ENCODE measurements at places on chromosomes 7 and 10.

DNA sequence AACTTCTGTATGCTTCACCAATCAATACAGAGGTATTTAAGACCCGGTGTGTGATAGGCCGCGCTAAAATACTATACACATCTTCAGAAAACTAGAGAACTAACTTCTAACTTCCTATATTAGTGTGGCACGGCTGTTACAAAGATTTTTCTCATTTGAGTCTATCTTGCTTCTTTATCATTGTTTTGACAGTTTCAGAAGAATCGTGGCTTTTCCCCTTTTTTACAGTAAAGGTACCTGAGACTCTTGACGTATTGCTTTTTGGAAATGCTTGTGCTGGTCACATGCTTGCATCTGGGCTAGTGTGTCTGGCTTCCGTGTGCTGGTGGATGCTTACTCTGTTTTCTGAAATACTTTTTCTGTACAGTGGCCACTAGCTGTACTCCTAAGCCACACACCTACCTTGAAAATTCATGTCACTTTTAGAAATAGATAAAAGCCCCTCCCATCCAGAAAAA is 12.7 kb downstream of the IKZF1 start:
- no peak for DNase-seq

- DNase-seq, result no peak
Measured at GRCh38 chr7:80882213-80882801, 36.5 kb downstream of the SEMA3C start.

DNA sequence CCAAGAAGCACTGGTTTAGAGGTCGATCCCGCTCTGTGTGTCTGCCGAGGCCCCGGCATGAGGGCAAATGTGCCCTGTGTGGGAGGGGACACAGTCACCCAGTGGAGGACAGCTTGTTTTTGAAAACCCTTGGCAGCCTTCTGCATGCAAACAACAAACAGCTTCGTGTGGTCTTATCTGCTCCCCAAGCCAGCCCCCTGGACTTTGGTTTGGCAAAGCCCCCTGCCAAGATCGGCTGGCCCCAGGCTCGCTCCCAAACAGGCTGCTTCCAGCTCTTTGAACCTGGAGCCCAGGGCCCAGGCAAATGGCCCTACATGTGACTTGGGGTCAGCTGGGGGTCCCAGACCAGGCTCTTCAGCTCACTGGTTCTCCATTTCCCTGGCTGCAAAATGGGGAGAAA is 2.9 kb downstream of the ELN start:
- no peak for DNase-seq

DNA sequence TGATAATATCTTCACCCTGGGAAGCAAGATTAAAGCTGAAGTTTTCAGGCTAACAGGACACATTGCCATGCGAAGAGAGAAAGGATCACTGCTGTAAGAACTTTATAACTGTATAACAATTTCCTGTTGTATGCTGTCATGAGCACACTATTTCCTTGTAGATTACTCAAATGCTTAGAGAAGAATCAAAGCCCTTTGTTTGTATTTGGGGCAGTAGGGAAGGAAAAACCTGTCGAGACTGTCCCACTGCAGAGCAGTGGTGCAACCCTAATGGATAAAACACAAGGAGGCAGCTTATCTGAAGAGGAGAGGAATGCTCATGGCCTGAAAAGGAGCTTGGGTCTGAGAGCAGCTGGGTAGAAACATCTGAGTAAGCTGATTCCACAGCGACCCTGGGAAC is 327.7 kb upstream of the NPSR1 start:
- no peak for DNase-seq

GRCh38 chr7:134875867-134876266 is 96.4 kb downstream of the CALD1 start:
- DNase-seq, result no peak

DNA sequence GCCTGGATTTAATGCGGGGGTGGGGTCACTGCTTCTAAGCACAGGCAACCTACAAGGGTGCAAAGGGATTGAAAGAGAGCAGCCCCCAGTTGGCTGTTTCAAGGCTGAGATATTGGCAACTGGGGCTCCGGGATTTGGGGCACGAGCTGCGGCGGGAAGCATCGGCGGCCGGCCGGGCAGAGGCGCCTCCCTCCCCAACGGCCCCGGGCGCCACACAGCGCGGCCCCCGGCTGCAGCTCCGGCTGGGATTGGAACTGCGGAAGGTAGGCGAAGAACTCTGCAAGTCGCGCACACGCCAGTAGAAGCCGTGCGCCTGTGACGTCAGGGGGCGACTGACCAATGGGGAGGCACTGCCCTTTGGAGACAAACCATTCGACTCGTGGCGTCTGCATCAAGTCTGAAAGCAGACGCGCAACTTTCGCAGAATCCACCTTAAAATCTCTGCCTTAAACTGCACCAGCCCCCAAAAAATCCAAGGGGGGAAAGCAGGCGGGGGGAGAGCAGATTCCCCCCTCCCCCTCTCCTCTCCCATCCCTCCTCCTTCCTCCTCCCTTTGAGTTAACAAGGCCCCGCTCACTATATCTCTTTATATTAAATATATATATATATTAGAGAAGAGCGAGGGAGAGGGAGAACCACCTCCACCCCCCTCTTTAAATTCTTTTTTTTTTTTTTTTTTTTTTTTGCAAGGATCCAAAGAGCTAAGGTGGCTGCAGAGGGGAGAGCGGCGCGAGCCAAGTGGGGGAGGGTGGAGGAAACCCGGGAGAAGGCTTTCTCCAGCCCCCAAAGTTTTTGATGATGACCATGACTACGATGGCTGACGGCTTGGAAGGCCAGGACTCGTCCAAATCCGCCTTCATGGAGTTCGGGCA is at the start of gene DLX6:
Gene DLX6 (plus strand): TSS at position 371 of the 872 bp plus-strand sequence. CDS start 425 bp downstream, at position 796.
- no peak for DNase-seq

GRCh38 chr7:128270826-128271272 is 29.8 kb downstream of the LEP start:
- no peak for DNase-seq

GRCh38 chr7:69912846-69913245 is 314.6 kb downstream of the AUTS2 start:
- no peak for DNase-seq

- no peak for DNase-seq
Measured at GRCh38 chr7:18445916-18446520, 49.5 kb upstream of the HDAC9 start.

GRCh38 chr10:93113042-93113441 is 39.3 kb downstream of the CYP26A1 start:
- DNase-seq, result no peak

DNA sequence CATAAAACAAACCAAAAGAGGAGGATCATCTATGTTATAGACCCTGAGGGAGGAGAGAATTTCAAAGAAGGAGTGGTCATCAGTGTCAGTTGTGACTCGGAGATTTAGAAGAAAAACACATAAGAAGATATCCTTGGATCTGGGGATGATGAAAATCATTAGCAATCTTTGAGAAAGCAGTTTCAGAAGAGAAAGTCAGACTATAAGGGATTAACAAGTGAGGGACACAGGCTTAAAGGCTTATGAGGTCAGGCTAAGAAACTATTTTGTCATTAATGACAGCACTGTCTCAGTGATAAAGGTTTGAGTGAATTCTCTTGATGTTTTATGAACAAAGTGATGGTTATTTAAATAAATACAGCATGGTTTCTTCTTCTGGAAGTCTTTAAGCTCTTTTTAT is 6.1 kb upstream of the GPR85 start:
- DNase-seq, result no peak

GRCh38 chr7:16080131-16080530 is 341.2 kb downstream of the CRPPA start:
- DNase-seq, result no peak

- DNase-seq, result no peak
Measured at GRCh38 chr7:64509583-64509982, 53.3 kb downstream of the ZNF680 start.
